ENCODE measurements at places on chromosomes 7 and 10.

GRCh38 chr10:110858297-110858934 is 13.3 kb upstream of the PDCD4 start:
- no peak for DNase-seq

GRCh38 chr7:45715471-45716352 is 141.5 kb downstream of the ADCY1 start:
- DNase-seq, result no peak

GRCh38 chr10:123488436-123488835 is 177.7 kb upstream of the GPR26 start:
- no peak for DNase-seq

GRCh38 chr10:70007116-70007820 is 45.4 kb upstream of the MACROH2A2 start:
- DNase-seq, result no peak

GRCh38 chr7:139153832-139154231 is 44.3 kb upstream of the ZC3HAV1 start:
- peak; percentile 87 for DNase-seq

- DNase-seq, result peak; percentile 59
Measured at GRCh38 chr7:131522325-131522930, 34.0 kb downstream of the PODXL start.

- DNase-seq, result no peak
Measured at GRCh38 chr10:58836991-58837575, 324.4 kb downstream of the BICC1 start.
